ENCODE measurements at places on chromosomes 11 and 22. TPM values are rescaled to one million over a fixed set of nuclear protein-coding genes. Genes with fewer than 3 reads are reported as not detected.

Gene FOLR2
- total RNA-seq = not detected

Gene CLDN5
- total RNA-seq = 5.4 TPM

Gene PANX3
- total RNA-seq = not detected

Gene IRAG1
- 3.6 TPM for total RNA-seq

Gene PHOX2A
- total RNA-seq = not detected

Gene OR2AG2
- total RNA-seq = 0.08 TPM

Gene OR52A1
- not detected for total RNA-seq

Gene KRTAP5-8
- total RNA-seq = not detected

Gene PNPLA5
- not detected for total RNA-seq

Gene TH
- total RNA-seq = not detected

Gene TIGD3
- total RNA-seq = 0.15 TPM

Gene OR6A2
- total RNA-seq = 0.15 TPM

Gene AMPD3
- 0.23 TPM for total RNA-seq

Gene THRSP
- not detected for total RNA-seq

Gene SLC43A3
- total RNA-seq = 2.9 TPM

Gene LYVE1
- total RNA-seq = 0.23 TPM

Gene NAALADL1
- 13.1 TPM for total RNA-seq

Gene PHF21B
- total RNA-seq = not detected
